ENCODE measurements at places on chromosomes 1 and 21.

GRCh38 chr21:45596704-45597318 lies 46.7 kb upstream of the PCBP3 start:
- DNase-seq, result peak; percentile 26

DNA sequence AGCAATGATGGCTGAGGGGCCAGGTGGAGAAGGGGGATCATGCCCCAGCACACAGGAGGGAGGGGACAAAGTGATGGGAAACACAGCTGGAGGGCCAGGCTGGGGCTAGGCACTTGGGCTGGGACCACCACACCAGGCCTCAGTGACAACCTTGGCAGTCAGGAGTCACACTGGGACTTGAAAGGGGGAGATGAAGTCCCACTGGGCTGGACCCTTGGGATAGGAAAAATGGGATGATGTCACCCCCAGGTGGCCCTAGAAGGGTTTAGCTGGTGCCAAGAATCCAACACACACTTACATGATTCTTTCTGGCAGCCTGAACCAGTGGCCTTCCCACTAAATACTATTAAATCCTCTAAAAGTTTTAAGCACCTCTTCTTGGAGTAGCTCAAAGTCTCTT lies 17.1 kb downstream of the ZBTB17 start:
- DNase-seq, result no peak

GRCh38 chr1:229561141-229561540 lies 2.6 kb upstream of the ABCB10 start:
- DNase-seq, result no peak

- DNase-seq, result no peak
Observed at GRCh38 chr1:245116131-245116530, 38.7 kb upstream of the KIF26B start.

DNA sequence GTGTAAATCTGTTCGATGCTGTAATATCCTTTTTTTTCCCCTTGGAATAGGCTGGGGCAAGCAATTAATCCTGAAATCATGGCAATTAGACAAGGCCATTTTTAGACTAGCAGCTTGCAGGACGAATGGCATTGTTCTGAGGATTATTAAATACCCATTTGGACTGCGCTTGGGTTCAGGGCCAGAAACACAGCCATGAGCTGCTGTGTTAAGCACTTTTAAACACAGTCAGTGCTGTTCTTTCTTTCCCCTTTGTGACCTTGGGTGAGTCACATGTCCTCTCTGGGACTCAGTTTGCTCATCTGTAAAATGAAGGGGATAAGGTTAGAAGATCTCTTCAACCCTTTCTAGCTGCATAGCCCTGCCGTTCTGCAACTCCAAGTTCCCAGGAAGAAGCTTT lies 58.6 kb upstream of the C8B start:
- DNase-seq, result no peak

DNA sequence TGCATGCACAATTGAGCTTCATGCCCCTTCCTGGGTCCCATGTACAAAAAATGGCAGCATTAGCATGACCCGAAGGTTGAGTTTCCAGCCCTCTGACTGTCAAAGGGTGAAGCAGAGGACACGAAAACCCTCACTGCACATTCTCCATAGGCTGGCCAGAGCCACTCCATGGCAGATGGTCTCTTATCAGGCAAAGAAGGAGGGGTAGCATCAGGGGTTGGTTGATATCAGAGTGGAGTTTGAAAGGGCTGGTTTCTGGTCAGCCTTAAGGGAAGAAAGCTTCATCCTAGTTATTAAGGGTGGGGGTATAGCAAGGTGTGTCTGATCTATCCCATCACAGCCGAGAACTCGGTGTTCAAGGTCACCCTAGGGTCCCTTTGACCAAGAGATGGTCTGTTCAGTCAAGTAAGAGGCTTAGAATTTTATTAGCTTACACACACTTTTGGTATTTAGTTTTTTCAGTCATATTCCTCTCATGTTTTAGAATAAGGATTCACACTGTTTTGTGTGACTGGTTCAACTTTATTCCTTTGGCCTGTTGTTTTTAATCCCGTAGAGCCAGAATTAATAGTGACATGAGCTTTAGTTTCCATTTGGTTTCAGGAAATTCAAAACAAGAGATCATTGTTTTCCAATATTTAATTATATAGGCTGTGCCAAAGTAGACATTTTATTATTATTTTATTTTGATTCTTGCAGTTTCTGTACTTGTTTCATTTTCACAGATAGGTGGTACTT lies 199.9 kb upstream of the FMN2 start:
- DNase-seq, result no peak

DNA sequence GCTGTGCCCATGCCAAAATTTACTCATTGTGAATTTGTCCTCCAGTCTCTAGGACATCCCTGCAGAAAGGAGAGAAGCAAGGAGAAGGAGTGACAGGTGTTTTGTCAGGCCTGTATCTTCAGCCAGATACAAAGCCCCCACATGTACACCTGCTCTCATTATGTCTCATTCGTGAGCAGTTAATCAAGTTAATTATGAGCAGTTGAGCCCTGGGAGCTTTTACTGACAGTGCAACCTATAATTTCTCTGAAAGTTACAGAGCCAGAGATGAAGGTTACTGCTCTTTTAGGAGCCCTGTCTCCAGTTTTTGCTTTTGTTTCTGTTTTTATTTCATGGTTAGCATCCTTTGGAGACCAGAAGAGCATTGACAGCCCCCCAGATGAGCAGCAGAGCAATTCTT lies 5.0 kb upstream of the ILDR2 start:
- DNase-seq, result no peak

DNA sequence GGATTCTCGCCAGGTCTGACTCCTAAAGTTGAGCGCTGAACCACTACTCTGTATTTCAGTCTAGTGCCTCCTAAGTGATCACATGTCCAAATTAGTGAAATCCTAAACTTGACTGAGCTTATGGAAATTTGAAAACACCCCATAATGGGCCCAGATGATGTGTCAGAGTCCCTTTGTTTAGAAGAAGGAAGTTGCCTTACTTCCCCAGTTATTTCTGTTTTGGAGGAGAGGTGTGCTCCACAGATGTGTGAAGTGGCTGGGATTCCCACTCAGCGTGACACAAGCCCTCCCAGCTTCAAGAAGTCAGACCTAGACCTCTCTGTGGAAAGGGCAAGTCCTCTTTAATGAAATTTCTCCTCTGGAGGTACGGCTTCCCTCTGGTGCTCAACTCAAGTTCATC lies 188.8 kb downstream of the TTLL7 start:
- no peak for DNase-seq

GRCh38 chr1:2087766-2088165 lies 37.6 kb downstream of the PRKCZ start:
- DNase-seq, result peak; percentile 52

GRCh38 chr1:37363535-37363934 lies 110.8 kb upstream of the ZC3H12A start:
- no peak for DNase-seq

DNA sequence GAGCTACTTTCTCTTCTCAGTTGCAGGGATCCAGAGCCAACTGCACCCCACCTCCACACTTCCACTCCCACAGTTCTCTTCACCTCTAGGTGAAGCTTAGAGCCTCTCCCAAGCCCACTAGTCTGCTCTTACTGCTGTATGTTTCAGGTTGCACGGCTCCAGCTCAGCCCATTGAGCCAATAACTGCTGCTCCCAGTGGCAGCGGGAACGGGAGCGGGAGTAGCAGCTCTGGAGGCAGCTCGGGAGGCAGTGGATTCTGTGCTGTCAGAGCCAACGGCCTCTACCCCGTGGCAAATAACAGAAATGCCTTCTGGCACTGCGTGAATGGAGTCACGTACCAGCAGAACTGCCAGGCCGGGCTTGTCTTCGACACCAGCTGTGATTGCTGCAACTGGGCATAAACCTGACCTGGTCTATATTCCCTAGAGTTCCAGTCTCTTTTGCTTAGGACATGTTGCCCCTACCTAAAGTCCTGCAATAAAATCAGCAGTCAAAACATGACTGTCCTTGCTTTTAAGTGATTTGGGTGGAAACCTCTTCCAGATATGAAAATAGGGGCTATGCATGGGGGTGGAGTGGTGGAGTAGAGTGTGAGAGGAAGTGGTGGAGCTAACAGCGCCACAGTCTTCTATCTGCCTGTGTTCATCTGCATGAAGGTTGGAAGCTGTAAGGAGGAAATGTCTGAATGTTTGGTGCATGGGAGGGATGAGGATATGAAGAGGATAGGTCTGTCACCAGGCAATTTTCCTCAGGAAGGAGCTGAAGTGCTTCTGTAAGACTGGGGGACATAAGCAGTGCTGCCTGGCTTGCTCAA lies 29.6 kb downstream of the CHIA start:
- DNase-seq, result no peak

GRCh38 chr1:112264010-112264409 lies 132.0 kb upstream of the CTTNBP2NL start:
- DNase-seq, result no peak

DNA sequence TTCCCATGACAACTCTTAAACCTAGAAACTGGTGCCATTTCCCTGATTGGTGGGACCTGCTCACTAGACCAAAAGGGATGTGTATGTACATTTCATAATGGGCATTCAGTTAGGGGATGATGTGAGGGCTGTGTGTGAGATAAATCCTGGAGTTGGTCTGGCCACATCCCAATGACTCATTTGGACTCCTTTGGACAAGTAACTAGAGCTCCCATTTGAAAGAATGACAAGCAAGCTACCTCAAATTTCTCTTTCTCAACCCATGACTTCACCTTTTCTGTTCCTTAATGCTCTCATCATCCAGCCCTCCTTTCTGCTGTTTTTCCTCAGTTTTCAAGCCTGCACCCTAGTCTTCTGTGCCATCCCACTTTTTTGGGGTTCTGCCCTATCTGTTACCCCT lies 27.9 kb downstream of the EBNA1BP2 start:
- DNase-seq, result no peak

GRCh38 chr1:64535938-64536835 lies 66.3 kb downstream of the CACHD1 start:
- no peak for DNase-seq

DNA sequence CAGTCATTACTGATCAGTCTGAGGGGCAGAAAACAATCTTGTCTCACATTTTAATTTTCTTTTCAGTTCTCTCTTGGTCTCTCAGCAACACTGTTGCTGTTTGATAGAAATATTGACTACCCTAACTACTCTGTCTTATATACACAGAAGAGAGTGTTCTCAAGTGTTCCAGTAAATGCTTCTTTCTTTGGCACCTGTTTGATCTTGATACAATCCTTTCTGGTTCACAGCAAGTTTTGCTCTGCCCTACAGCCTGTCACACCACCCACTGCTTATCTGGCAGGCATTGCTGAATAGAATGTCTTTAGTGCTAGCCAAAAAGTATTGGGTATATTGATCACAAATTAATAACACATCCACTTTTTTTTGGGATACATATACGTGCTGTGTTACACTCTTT lies 75.7 kb upstream of the WLS start:
- no peak for DNase-seq

DNA sequence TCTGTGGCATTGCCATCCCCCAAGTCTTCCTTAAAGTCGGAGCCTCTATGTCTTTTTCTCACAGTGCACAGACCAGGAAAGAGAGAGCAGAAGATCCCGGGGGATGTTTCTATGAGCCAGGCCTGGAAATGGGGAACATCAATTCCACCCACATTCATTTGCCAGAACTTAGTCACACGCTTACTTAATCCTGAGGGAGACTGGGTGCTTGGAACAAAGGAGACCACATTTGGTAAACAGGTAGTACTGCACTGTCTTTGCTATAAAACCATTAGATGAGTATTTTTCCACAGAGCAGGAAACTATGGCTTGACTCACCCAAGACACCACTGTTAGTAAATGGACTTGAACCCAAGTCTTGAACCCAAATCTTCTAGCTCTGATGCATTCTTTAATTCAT lies 60.7 kb upstream of the CTTNBP2NL start:
- DNase-seq, result no peak

DNA sequence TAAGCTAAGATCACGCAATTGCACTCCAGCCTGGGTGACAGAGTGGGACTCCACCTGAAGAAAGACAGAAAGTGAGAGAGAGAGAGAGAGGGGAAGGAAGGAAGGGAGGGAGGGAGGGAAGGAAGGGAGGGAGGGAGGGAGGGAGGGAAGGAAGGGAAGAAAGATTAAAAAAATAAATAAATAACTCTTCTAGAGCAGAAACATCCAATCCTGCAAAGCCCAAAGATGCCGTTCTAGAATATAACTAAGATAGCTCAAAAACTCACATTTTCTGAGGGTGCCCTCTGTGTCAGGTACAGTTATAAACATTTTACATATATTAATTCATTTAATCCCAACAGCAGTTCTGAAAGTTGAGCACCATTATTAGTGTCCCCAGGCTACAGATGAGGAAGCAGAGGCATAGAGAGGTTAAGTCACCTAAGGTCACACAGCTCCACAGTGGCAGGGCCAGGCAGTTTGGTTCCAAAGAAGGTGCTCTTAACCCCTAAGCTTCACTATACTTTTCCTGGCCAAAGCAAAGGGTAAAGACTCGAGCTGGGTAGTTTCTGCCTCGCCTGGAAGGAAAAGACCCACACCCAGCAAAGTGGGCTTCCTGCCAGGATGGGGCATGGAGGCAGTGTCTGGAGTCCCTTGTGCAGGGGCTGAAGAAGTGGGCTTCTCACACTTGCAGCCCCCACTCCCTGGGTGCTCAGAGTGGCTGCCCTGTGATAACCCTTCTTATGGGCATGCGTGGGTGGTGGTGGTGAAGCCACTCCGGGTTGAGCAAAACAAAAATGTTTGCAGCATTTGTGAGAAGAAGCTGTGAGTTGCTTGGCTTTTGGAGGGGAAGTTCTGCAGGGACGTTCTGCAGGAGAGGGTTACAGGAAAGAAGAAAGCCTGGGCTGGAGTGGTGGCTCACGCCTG lies 7.9 kb upstream of the PIK3CD start:
- DNase-seq, result no peak

DNA sequence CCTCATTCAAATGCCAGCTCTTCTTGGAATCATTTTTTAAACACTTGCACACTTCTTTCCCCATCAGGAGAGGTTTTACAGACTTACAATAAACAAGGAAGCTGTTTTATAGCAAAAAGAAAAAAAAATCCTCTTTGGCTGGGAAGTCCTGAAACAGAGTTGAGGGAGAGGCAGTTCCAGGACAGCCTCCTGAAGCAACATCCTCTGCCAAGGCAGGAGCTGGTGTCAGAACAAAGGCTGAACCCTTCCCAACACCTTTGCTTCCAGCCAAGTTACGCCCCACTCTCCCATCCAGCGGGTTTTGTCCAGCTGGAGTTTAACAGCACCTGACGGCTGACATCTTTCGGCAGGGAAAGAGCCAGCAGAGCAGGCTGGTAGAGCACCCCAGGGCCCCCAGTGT lies 287.8 kb downstream of the RRAGC start:
- DNase-seq, result peak; percentile 53

- DNase-seq, result peak; percentile 6
Observed at GRCh38 chr1:145751491-145752037, 32.3 kb downstream of the CD160 start.

- DNase-seq, result no peak
Observed at GRCh38 chr1:8870616-8871538, 7.6 kb downstream of the ENO1 start.

GRCh38 chr1:32014948-32015273 lies 1.2 kb downstream of the KHDRBS1 start:
- no peak for DNase-seq

GRCh38 chr1:11059968-11060830 lies at the start of gene SRM:
TSS of gene SRM (minus strand) at chr1:11060018. CDS start at chr1:11059943, 75 bp downstream.
- DNase-seq, result peak; percentile 76

GRCh38 chr1:234529950-234530237 lies 50.9 kb upstream of the TARBP1 start:
- no peak for DNase-seq

Measured in C1 segment of cervical spinal cord (tissue), 14 donors.